ENCODE measurements at places on chromosomes 11 and 22. TPM values are rescaled to one million over a fixed set of nuclear protein-coding genes. Genes with fewer than 3 reads are reported as not detected.
A peak's percentile ranks its signal among the peaks of the same experiment; 100 is the strongest.

DNA sequence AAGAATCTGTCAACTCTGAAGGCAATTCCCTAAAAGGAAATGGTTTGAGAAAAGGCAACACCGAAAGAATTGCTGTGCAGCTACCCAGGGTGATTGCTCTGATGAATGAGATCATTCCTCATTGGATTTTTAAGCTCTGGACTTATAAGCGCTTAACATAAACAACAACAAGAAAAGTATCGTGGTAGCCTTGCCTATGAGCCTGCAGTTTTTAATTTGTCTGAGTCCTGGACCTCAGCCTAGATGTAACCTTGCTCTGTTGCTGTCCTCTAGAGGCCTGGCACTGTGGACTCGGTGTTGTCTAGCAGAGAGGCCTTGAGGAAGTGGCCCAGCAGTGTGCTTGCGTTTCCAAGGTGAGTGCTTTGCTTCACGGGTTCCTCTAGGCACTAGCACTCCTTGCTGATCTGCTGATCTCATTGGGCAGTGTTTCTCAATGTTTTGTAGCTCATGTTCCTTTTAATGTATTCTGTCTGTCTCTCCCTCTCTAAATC lies 20.4 kb downstream of the CCDC81 start:
- no peak for DNase-seq

GRCh38 chr11:11967669-11968510 lies 40.5 kb downstream of the DKK3 start:
- DNase-seq: no peak

GRCh38 chr11:119434591-119435330 lies 11.8 kb upstream of the THY1 start:
- DNase-seq: no peak

GRCh38 chr11:89267660-89268302 lies 90.1 kb downstream of the TYR start:
- DNase-seq: no peak

DNA sequence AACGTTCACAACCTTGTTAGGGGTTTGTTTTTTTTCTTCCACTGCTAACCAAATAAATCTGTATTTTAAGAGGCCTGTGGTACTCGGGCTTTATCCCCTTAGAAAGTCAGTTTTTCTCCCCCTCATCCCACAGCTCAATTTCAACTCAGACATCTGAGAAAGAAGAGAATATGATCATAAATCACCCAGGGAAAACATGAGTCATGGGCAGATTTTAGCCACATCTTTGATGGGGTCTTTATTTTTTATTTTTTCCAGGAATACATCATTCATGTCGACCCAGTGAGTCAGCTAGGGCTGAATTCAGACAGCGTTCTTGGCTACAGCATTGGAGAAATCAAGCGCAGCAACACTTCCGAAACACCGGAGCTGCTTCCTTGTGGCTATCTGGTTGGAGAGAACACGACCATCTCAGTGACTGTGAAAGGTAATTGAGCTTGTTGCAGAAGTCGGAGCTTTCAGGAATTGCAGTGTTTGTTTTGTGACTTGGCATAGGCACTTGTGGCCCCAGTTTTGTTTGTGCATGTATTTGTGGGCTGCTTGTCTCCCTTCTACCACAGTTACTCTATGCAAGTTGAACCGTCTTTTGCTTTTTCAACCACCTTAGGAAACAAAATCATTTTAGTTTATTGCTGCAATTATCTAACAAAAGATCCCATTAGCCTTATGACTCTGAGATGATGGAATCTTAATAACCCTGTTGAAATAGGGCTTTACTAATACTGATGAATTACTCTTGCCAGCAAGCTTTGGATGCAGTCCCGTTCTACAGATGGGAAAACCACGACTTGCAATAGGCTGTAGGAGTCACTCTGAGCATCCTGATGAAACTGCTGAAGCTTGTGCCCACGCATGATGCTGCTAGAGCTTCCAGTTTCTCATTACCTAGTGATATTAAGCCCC lies 62.7 kb downstream of the DBX1 start:
- DNase-seq: no peak

GRCh38 chr22:32991353-32992101 lies 66.7 kb downstream of the SYN3 start:
- DNase-seq: no peak

GRCh38 chr22:29203488-29204454 lies 1.9 kb upstream of the EMID1 start:
- DNase-seq: no peak

- no peak for DNase-seq
Measured at GRCh38 chr11:100683126-100683525, 4.0 kb upstream of the ARHGAP42 start.

DNA sequence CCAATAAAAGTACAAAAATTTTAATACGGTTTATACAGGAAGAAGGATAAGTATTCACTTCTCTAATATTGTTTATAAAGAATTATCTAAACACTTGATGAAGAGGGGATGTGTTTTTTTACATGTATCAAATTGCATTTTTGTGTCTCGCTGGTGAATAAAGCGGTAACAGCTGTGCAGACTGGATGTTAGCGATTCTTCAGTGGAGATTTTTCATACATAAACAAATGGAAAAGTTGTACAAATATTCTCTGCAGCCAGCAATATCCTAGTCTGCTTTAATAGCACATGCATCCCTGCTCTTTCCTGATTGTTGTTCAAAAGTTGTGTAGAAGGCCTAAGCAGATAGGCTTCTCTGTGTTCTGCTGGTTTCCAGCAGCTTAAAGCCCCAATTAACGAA lies 369.3 kb downstream of the SOX6 start:
- no peak for DNase-seq

DNA sequence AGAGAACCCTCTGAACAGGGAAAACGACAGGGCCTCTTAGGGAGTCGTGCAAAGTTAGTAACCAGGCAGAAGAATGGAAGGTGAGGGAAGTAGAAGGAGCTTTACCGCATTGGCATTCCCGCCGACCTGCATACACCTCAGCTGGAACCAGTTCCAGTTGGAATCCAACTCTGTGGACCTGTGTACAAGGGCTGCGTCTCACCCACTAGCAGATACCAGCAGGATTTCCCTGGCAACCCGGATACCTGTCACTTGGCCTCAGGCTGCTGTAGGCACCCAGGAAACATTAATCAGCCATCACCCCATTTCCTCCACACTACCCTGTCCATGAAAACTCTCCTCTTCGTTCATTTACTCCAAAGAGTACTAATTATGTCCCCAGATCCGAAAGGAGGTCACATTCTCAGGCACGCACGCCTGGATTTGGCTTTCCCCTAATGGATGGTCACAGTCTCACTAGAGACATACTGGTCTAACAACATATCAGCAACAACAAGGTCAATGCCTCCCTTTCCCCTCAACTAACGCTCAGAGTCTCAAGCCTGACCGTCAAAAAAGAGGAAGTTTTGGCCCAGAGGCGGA lies 842 bp downstream of the ARFGAP2 start:
- no peak for DNase-seq

- DNase-seq: no peak
Measured at GRCh38 chr11:73308961-73309919, 1.2 kb downstream of the ARHGEF17 start.

DNA sequence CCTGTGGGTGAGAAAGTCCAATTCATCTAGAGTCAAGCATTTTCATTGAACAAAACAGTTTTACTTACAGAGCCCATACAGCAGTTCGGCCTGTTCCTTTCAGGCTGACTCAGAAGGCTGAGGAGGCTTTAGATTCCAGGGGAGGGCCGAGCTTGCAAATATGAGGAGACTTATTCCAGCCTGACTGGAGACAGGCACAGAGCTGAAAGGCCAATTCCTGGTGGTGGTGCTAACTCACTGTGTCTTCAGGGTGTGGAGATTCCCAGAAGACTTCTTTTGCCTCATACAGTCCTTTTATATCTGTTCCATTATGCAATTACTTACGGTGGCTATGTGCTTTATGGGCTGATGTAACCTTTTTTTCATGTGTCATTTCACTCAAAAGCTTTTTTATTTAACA lies at the start of gene OR51E2:
Gene OR51E2, minus strand, starts transcription at position 269 of the 400 bp plus-strand sequence. CDS start 15,142 bp downstream, outside the sequence.
- no peak for DNase-seq

GRCh38 chr11:69702239-69702691 lies 1.6 kb downstream of the FGF19 start:
- DNase-seq: no peak

GRCh38 chr22:32103658-32104315 lies 55.3 kb downstream of the C22orf42 start:
- DNase-seq: no peak

- no peak for DNase-seq
Measured at GRCh38 chr11:9386901-9387300, 2.4 kb downstream of the IPO7 start.

GRCh38 chr11:96178049-96178886 lies 164.7 kb downstream of the MAML2 start:
- DNase-seq: peak; percentile 27

GRCh38 chr11:60121264-60121663 lies 32.8 kb downstream of the MS4A2 start:
- no peak for DNase-seq

- DNase-seq: no peak
Measured at GRCh38 chr11:114847306-114847975, 169.1 kb downstream of the NXPE2 start.

- no peak for DNase-seq
Measured at GRCh38 chr11:71459076-71459766, 6.2 kb downstream of the NADSYN1 start.

DNA sequence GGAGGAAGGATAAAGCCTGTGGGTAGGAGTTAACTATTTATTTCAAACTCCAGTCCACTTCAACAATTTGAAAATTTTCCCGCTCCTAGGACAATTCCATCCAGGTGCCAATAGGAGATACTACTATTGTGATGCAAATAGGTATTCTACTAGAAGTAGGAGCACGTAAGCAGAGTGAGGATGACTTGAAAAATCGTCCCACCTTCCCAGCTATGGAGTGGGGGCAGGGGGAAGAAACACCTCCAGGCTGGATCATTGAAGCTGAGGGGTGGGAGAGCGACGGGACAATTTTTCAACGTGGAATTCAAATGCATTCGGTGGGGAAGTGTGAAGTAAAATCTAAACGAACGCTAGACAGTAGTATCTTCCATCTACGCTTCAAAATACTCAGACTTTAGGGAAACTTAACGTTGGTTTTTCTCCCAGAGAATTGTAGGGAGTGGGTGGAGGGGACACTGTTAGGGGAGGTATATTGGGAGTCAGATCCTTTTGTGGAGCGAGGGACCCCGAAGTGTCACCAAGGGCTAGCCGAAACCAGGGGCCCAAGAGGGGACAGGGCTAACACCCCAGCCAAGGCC lies 523 bp upstream of the ARHGAP42 start:
- DNase-seq: no peak

GRCh38 chr11:47331454-47332302 lies 20.8 kb downstream of the MYBPC3 start:
- DNase-seq: no peak

GRCh38 chr22:25346859-25347751 lies 127.7 kb downstream of the CRYBB2 start:
- DNase-seq: no peak

Gene CRYBA4
- not detected for total RNA-seq

Gene CHEK2
- total RNA-seq: 52.6 TPM

Gene MMP12
- not detected for total RNA-seq

Gene OR51E2
- total RNA-seq: not detected

Gene DGCR6L
- 21.5 TPM for total RNA-seq

Gene FJX1
- 0.98 TPM for total RNA-seq

Gene NAP1L4
- total RNA-seq: 245 TPM

Gene GAS2
- total RNA-seq: 1.2 TPM

Gene GGTLC2
- not detected for total RNA-seq

Gene CFAP300
- total RNA-seq: not detected

Gene OR51B2
- total RNA-seq: not detected

Gene PLEKHA7
- total RNA-seq: 2.5 TPM
